ENCODE measurements at places on chromosomes 4 and X.

DNA sequence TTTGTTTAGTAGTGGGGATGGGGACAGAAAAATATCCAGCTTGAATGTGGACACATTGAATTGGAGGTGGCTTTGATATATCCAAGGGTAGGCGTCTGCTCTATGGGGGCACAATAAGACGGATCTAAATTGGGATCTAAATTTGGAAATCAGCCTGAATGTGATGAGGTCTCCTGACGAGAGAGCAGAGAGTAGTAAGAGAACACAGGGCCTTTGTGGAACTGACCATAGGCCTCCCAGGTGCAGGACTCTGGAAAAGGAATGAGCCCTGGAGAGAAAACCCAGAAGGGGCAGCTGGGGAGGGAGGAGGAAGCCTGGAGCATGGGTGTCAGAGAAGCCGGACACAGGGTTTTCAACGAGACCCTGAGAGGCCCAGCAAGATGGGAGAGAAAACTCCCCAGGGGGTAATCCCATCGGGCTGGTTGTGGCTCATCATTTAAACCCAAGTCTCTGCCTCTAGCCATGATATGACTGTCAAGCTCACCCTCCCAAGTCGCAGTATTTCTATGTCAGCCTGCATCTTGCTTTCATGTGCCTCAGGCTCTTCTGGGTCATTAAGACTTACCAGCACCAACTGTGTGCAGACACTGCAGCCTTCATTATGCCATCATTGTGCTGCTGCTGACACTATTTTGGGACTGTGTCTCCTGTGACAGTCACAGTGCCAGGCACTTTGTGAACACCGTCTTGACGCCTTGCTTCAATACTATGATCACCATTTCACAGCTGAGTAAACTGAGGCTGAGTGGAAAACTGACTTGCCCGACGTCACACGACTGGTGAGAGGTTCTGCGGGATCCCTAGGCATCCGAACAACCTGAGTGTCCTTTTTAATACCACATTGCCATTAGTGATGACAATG, 57.1 kb downstream of the ANAPC4 start:
- no peak for DNase-seq

DNA sequence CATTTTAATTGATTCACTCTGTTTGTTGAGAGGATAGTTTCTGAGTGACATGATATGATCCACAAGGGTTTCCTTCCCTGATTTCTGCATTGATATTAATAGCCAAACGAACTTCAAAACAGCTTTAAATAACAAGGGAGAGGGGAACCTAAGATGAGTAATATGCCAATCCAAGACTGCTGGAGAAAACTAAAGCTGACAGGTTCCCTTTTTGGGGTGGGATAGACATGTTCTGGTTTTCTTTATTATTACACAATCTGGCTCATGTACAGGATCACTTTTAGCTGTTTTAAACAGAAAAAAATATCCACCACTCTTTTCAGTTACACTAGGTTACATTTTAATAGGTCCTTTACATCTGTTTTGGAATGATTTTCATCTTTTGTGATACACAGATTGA, 182.2 kb downstream of the AR start:
- no peak for DNase-seq

- no peak for DNase-seq
Measured at GRCh38 chr4:175944126-175944910, 121.3 kb upstream of the WDR17 start.

- DNase-seq: no peak
Measured at GRCh38 chr4:109127866-109128265, 174.6 kb downstream of the COL25A1 start.

DNA sequence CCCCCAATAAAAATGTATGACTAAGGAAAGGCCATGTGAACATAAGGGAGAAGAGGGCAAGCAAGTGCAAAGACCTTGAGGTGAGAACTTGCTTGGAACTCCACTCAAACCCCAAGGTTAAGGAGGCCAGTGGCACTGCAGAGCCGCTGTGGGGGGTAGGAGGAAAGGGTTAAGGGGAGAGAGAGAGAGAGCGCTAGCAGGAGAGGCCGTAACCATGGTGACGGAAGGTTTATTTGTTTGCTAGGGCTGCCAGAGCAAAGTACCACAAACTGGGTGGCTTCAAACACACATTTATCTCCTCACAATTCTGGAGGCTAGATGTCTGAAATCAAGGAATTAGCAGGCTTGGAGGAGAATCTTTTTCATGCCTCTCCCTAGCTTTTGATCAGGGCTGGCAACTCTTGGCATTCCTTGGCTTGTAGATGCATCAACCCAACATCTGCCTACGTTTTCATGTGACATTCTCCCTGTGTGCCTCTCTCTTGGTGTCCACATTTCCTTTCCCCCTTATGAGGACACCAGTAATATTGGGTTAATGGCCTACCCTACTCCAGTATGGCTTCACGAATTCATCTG, 35.2 kb downstream of the SMIM20 start:
- no peak for DNase-seq
